CD4-positive, alpha-beta T cell treated with Interleukin-17A for 1 hour (primary cell): ENCODE measurements at places on chromosomes 1 and 21.

DNA sequence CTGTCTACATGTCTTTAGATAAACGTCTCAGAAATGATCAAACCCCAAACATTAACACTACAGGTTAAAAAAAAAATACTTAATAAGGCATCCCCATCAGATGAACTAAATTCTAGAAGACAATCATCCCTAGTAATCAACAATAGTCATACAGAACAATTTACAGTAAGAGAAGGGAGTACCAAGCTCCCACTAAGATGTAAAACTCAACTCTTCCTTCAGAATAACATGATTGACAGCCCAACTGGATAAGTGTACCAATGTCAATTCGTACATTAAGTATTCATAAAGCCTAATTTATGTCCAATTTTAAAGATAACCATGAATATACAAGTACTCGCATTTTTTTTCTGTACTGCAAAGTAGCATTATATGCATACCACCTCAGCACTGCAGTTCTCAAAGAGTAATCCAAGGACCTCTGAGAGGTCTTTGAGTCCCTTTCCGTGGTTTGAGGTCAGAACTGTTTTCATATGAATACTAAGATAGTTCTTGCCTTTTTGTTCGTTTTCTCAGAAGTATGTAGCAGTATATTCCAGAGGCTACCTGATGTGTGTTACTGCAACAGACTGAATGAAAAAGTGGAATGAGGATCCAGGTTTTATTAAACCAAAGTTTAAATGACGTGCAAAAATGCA lies 6.6 kb downstream of the SCAF4 start:
- DNase-seq: no peak

DNA sequence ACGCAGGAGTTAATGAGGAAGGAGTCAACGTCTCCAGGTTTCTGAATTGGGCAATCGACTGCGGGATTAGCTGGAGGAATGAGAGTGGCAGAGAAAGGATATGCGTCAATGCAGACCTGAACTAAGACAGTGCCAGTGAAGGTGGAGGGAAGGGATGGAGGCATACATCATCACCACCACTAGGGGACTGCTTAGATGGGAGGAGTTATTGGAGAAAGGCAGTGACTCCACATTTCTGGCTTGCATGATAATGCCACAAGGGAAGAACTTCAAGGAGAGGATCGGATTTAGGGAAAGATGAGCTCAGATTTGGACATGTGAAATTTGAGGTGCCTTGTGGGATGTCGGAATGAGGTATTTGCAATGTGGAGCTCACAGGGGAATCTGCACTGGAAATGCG lies 17.5 kb downstream of the VASH2 start:
- no peak for DNase-seq

DNA sequence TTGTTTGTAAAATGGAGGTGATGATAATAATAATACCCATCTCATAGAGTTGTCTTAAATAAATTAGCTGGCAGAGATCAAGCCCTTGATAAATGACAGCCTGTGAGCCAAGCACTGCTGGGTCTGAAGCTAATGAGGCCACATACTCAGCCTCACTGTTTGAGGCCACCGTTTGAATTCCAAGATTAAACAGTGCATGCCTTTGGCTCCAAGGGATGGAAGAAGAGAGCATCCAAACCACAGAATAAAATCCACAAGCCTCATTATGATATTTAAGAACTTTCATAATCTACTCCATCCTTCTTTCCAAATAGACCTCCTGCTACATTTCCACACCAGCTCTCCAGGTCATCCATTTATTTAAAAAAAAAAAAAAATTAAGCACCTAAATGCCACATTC lies 29.0 kb downstream of the TGFBR3 start:
- DNase-seq: no peak

- DNase-seq: no peak
These were observed 15.0 kb upstream of the ANGPTL1 start for GRCh38 chr1:178885869-178886268.

- DNase-seq: no peak
These were observed 55.5 kb downstream of the TLR5 start for GRCh38 chr1:223087291-223088255.

DNA sequence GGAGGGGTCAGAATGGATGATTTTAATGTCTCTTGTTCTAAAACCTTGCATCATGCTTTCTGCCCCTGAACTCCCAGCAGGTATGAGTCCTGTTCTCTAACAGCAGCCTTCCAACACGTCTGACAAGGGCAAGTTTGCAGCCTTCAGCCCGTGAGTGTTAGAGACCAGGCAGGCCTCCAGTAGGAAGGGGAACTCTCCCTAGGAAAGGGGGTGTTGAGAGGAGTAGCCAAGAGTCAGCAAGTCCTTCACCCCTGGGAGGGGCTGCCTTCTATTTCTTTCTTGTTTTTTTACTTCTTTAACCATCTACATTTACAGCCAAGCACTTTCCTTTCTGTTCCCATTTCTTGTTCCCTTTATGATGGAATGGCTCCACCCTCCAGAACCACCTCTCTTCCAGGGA lies 14.2 kb downstream of the BATF3 start:
- no peak for DNase-seq

GRCh38 chr1:218809625-218810024 lies 364.1 kb upstream of the LYPLAL1 start:
- no peak for DNase-seq

- no peak for DNase-seq
These were observed 64.0 kb downstream of the PRRX1 start for GRCh38 chr1:170727963-170728362.

DNA sequence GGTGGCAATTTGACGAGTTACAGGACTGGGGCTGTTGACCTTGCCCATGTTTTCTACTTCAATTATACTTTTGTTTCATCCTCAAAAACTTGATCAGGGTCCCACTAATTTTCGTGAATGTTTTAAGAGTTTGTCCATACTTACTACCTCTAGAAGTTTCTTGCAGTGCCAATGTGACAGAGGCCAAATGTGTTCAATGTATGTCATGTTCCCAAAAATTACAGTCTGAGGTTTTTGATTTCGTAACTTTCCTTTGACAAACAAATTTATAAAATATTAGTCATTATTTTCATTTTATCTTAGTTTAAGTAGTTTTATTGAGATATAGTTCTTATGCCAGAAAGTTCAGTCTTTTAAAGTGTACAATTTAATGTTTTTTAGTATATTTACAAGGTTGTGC lies 15.3 kb downstream of the VPS13D start:
- no peak for DNase-seq

- no peak for DNase-seq
These were observed 38.1 kb downstream of the HHAT start for GRCh38 chr1:210366767-210367166.
